ENCODE measurements at places on chromosomes 3 and 15.

DNA sequence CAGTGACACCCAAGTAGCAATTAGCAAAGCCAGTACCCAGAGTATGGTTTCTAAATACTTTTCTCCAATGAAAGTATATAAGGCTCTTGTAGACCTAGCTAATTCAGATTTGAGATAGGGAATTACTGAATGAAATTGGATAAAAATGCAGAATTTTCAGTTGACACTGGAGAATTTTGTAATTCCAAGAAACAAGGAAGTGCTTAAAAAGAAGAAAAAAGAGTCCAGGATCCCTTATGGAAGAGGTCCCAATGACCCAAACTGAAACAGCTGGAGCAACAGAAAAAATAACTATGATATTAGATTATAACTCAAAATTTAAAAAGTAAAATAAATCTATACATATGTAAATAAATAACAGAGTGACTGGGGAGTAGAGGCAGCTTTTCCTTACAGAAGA, 335.2 kb downstream of the C3orf38 start:
- DNase-seq = no peak

DNA sequence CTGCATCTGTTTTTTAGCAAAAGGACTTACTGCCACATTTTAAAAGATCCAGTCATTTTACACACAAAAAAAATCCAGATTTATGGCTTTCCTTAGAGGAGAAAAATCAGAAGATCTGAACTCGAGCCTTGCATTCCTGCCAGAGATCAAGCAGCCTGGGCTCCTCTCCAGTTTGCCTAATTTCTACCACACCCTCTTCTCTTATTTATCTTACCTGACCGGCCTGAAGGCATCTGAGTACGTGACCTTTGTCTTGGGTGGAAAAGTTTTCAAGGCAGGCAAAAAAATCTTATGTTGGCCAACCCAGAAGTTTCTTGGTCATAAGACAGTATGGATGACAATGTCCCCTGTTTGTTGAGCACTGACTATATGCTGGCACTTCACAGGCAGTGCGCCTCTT, 60.3 kb downstream of the CHRD start:
- no peak for DNase-seq

DNA sequence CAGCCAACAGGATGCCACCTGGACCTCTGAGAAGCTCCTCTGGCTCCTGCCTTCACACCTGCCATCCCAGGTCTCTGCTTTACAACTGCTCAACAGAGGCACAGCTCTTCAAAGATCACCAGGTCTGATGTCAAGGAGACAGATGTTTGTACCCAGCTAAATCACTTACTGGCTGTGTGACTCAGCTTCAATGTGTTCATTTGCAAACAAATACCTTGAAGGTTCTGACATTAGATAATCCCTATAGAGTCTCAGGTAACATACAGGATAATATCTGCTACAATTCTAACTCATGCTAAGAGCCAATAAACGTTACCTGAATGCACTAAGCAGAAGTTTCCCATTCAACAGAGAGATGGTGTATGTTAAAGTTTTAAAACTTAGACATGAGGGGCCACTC, 163.4 kb upstream of the IGF1R start:
- no peak for DNase-seq

GRCh38 chr3:75232216-75232615, 431.9 kb upstream of the FRG2C start:
- DNase-seq = no peak

- DNase-seq = no peak
Measured at GRCh38 chr15:29873264-29873663, 51.0 kb upstream of the TJP1 start.

DNA sequence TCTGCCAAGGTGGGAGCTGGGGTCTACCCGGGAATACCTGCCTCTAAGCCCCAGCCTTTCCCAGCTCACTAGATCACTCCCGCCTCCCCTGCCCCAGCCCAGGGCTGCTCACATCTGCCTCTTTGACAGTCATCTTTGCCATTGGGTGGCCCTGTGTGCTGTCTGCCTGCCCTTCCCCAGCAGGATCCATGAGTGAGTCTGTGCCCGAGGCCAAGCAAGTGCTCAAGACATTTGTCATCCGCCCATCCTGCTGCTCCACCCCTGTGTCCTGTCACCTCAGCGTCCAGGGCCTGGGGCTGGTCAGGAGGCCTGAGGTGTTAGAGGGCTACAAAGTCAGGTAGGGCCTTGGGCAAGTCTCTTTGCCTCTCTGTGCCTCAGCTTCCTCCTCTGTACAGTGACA, 89.4 kb downstream of the LSM3 start:
- no peak for DNase-seq

DNA sequence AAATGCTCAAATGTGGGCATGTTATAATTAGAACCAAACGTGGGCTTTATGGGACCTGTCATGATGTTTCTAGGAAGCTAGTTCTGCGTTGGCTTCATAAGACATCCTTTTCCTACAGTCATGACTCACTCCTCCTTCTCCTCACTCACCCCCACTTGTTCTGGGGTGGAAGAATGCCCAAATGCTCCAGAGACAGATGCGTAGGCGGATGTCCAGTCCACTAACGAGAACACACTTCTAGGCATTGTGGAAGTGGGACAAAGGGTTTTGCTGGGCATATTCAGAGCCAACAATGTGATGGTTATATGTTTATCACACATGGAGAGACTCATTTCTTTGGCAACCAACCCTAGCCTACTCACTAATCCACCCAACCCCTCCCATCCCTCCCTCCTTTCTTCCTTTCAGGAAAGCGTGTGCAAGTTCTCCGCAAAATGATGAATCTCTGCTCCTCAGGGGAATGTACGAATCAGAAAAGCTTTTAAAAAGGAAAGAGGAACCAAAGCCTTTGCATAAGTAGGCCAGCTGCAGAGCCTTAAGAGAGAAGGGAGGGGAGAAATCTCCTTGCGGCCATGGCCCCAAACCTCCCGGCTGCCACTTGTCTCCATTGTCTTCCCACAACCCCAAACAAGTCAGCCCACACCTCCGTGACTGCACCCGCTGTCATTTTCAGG, 123.0 kb upstream of the SPRED1 start:
- DNase-seq = no peak

GRCh38 chr15:61702224-61703020, 357.8 kb downstream of the VPS13C start:
- DNase-seq = no peak

GRCh38 chr3:66466606-66467270, 34.1 kb downstream of the LRIG1 start:
- no peak for DNase-seq

DNA sequence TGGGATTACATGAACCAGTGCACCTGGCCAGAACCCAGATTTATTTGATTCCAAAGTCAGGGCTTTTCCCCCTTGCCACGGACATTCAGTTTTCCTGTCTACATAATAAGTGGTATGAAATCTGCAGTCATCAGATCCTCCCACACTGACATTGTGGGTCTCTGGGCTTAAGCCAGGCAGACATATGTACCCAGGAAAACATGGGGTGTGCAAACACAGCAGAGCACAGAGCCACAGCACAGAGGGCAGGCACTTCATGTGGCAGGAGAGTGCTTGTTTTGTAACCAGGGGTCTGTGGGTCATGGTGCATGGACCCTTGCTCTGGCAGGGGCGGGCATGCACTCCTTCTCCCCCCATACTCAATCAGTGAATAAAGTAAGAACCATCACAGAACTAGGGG, 6.1 kb upstream of the ABTB1 start:
- no peak for DNase-seq

DNA sequence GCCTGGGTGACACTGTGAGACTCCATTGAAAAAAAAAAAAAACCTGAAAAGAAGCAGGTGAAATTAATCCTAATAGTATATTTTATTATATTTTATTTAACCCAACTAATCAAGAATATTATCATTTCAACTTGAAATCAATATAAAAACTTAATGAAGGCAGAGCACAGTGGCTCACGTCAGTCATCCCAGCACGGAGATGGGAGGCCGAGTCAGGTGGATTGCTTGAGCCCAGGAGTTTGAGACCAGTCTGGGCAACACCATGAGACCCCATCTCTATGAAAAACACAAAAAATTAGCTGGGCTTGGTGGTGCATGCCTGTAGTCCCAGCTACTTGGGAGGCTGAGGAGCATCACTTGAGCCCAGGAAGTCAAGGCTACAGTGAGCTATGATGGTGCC, 33.3 kb upstream of the SLC41A3 start:
- DNase-seq = no peak

GRCh38 chr3:127614928-127615589, 13.9 kb upstream of the PODXL2 start:
- DNase-seq = no peak

DNA sequence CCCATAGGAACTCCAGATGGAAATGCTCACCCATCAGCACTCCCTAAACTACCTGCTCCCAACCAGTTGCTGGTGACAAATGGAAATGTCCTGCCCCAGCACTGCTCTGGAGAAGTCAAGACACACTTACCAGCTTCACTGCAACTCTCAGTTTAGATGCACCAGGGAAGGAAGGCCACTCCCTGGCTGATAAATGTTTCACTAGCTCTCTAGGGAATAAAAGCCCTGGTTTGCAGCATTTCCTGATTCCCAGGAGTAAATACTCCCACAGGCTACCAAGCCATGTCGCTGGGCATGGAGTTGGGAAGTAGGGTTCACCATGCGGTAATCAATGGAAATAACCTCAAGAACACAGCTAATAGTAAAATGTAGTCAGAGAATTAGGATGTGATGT, 112.0 kb upstream of the NEO1 start:
- DNase-seq = no peak

- no peak for DNase-seq
Measured at GRCh38 chr15:41773729-41774061, 589 bp upstream of the MAPKBP1 start.

- DNase-seq = no peak
Measured at GRCh38 chr3:47265725-47266428, 16.7 kb downstream of the KIF9 start.

DNA sequence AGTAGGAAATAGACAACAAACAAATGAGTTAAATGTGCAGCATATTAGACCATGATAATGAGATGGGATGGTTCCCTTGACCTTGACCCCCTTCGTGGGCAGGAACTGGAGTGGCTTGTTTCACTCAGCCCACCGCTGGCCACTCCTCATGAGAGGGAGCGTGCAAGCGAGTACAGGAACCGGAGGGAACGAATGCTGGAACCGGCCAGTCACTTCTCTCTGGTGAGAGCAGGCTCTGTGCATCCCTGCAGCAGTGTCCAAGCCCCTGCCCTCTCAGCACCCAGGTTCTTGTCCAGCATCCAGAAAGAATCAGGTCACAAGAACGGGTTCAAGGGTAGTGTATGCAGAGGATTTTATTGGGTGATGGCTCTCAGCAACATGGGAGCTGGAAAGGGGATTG, 17.2 kb upstream of the IREB2 start:
- no peak for DNase-seq

- DNase-seq = no peak
Measured at GRCh38 chr3:44887101-44887500, 12.7 kb downstream of the TGM4 start.

DNA sequence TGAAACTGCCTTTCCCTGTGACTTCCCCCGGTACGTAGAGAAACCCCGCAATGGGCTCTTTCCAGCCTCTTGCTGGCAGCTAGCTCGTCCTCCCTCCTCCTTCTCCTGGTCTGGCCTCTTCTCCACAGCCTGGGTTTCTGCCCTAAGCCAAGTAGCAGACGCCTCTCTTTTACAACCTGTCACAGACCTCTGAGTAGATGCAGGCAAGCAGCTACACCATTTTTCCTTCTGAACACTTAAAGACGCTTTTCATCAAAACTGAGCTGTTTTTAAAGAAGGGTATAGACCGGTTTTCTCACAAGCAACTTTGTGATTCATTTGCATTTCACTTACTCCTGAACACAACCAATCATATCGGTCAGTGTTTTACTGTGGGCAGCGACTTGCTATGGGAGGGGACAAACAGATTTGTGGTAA, 32.0 kb downstream of the ADAMTSL3 start:
- no peak for DNase-seq

- DNase-seq = no peak
Measured at GRCh38 chr15:47432826-47433225, 284.5 kb upstream of the SEMA6D start.

- no peak for DNase-seq
Measured at GRCh38 chr3:149009732-149010131, 18.4 kb downstream of the GYG1 start.

DNA sequence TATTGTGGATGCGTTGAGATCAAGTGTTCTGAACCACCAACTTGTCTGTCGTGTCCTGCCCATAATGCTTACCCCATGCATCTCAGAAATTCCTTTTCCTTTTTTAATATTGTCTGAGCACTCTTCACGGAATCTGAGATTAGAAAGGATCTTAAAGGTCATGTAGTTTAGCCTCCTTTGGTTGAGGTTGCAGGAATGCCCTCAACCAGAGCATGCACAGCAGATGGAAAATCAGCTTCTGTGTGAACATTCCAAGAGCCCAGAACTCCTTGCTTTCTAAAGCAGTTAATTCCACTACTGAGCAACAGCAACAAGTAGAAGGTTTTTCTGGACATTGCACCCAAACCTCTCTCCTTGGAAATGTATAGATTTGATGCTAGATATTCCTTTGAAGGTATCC, 153.7 kb downstream of the TPRG1 start:
- no peak for DNase-seq

DNA sequence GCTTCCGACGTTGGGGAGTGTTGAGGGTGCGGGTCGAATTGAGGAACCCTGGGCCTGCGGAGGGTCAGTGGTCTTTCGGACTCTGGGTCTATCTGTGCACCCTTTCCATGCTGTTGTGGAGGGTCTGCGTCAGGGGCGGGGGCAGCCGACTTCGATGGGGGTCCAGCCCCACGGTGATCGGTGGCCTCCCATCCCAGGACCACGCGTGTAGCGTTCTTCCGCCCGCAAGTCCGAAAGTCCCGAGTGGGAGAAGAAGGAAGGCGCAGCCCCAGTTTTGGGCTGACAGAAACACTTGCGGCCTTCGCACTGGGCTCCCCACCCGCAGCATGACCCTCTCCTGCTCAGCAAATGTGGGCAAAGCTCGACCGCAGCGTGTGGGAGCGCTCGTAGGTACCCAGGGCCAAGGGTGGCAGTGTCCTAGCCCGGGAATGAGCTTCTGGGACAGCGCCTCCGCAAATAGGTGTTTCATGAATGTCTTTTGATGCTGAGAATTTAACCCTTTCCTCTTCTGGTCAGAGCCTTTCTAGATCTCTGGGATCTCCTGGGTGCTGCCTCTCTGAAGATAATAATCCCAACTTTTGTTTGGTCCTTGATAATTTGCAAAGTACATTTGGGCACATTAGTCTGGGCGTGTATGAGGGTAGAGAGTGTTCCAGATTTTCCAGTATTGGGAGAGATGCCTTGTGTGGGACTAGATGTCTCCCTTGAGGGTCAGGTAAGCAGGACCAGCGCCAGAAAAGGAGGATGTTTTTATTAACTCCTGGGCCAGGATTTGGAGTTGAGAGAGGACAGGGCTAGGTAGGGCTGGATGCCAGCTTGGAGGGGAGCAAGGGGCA, 2.3 kb upstream of the DLL4 start:
- DNase-seq = no peak
